ENCODE measurements at places on chromosomes 6 and 20. TPM values are rescaled to one million over a fixed set of nuclear protein-coding genes. Genes with fewer than 3 reads are reported as not detected.
A peak's percentile ranks its signal among the peaks of the same experiment; 100 is the strongest.

DDX43 gene
- 1.9 TPM for total RNA-seq

ZNF311 gene
- total RNA-seq: 0.64 TPM

PPP1R16B gene
- total RNA-seq: 55.1 TPM

CAPN11 gene
- not detected for total RNA-seq

GCLC gene
- 40.9 TPM for total RNA-seq

TPD52L1 gene
- 0.33 TPM for total RNA-seq

EBF4 gene
- 2.8 TPM for total RNA-seq

KCNK16 gene
- total RNA-seq: not detected

HRH3 gene
- total RNA-seq: not detected

NFKBIE gene
- 12.7 TPM for total RNA-seq

MLN gene
- total RNA-seq: not detected

GID8 gene
- total RNA-seq: 44.4 TPM

DNA sequence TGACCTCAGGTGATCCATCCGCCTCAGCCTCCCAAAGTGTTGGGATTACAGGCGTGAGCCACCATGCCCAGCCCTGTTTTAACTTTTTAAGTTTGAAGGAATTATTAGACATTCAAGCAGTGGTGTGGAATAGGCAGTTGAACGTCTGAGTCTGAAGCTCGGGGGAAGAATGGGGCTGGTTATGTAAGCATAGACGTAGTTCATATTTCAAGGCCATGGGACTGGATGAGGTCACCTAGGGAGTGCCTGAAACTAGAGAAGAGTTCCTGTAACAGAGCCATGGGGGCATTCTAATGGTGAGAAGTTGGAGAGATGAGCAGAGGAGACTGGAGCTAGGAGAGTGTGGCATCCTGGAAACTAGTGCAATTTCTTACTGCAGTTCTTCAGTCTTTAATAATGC, 6.4 kb downstream of the CDKAL1 start:
- no peak for DNase-seq
- H3K4me3 ChIP-seq: no peak overlapping the region
- H3K4me1 ChIP-seq: peaks cover 21% of the 10 kb centered on the region
- H3K36me3 ChIP-seq: peaks cover 16% of the 10 kb centered on the region

- H3K27me3 ChIP-seq: no peaks in the 10 kb centered on the region
- H3K4me1 ChIP-seq: no peaks in the 10 kb centered on the region
- H3K4me3 ChIP-seq: no peak overlapping the region
- no peaks in the 10 kb centered on the region for H3K36me3 ChIP-seq
- DNase-seq: no peak
- H3K27ac ChIP-seq: no peak overlapping the region
Observed at GRCh38 chr20:18928626-18929025, 115.0 kb downstream of the SCP2D1 start.

DNA sequence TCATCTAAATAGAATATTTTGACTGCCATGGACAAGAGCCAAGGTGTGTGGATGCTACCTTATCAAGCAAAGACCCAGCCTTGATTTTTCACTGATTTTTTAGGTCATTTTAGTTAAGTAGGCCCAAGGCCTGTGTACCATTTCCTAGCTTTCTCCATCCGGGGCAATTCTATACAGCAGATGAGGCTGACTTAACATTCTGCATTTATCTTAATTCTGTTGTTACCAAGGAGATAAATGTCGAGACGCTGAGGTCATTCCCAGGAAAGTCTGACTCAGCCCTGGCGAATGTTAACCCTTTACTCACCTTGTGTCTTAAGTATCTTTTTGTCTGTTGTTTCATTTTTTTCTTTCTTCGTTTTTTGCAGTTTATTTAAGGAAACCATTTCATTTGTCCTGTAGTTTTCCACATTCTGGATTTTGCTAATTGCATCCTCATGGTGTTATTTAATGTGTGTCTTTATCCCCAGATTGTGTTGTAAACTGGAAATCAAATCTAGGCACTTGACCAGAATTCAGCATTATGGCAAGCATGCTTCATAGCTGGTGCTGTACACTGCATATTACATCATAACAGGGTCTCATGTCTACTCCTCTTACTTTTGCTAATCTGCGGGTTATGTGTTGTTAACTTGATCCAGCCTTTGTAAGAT, 277.0 kb downstream of the CDKAL1 start:
- no peak overlapping the region for H3K4me3 ChIP-seq
- H3K27ac ChIP-seq: no peak overlapping the region
- H3K4me1 ChIP-seq: no peaks in the 10 kb centered on the region
- H3K27me3 ChIP-seq: no peaks in the 10 kb centered on the region

DNA sequence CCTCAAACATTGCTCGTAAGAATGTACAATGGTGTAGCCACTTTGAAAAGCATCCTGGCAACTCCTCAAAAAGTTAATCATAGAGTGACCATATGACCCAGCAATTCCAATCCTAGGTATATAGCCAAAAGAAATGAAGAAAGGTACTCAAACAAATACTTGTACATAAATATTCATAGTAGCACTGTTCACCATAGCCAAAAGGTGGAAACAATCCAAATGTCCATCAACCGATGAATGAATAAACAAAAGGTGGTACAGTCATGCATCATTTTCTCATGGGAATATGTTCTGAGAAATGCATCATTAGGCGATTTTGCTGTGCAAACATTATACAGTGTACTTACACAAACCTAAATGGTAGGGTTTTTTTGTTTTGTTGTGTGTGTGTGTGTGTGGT, 74.4 kb upstream of the TBC1D7 start:
- no peaks in the 10 kb centered on the region for H3K4me1 ChIP-seq
- no peak for DNase-seq

- DNase-seq: no peak
- no peaks in the 10 kb centered on the region for H3K27me3 ChIP-seq
- H3K27ac ChIP-seq: no peak overlapping the region
Observed at GRCh38 chr6:134662077-134662700, 287.7 kb downstream of the ALDH8A1 start.

GRCh38 chr6:156816505-156816904, 39.3 kb downstream of the ARID1B start:
- H3K27me3 ChIP-seq: no peaks in the 10 kb centered on the region
- H3K4me3 ChIP-seq: no peak overlapping the region
- no peaks in the 10 kb centered on the region for H3K36me3 ChIP-seq
- no peak overlapping the region for H3K27ac ChIP-seq
- peaks cover 85% of the 10 kb centered on the region for H3K4me1 ChIP-seq

GRCh38 chr6:63307581-63308246, 12.1 kb downstream of the LGSN start:
- H3K4me1 ChIP-seq: no peaks in the 10 kb centered on the region
- H3K4me3 ChIP-seq: no peak overlapping the region
- DNase-seq: no peak

- no peak for DNase-seq
- H3K4me1 ChIP-seq: no peaks in the 10 kb centered on the region
- H3K4me3 ChIP-seq: no peak overlapping the region
- H3K36me3 ChIP-seq: no peaks in the 10 kb centered on the region
- H3K27me3 ChIP-seq: no peaks in the 10 kb centered on the region
- H3K27ac ChIP-seq: no peak overlapping the region
Observed at GRCh38 chr20:47927944-47928343, 142.7 kb upstream of the SULF2 start.

DNA sequence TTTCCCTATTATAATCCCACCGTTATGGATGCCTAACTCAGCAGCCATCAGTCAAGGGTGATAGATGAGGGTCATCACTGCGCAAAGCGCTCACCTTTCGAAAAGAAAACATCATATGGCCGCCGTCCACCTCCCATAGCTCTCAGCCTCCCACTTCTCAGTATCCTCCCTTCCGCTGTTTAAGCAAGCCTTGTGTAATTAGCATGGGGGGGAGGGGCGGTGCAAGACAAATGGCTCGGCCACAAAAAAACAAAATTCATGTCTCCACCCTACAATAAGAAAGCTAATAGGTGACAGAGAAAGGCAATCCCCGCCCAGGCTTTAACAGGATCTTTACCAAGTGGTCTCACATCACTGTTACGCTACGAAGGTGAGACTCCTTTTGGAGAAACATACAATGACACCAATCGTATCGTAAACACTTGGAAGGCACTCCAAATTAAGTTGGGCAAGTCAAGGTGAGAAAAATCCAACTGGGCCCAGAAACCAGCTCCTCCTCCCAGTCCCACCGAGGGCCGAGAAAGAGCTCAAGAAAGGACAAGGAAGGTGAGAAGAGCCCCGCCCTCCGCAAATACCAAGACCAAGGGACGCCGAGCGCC, 645 bp downstream of the DDX39B start:
- H3K4me3 ChIP-seq: peak overlapping the region; percentile 96
- no peaks in the 10 kb centered on the region for H3K27me3 ChIP-seq
- H3K27ac ChIP-seq: peak overlapping the region; percentile 94

GRCh38 chr20:39829661-39830060, 859.4 kb downstream of the MAFB start:
- H3K27ac ChIP-seq: no peak overlapping the region
- no peak overlapping the region for H3K4me3 ChIP-seq
- H3K27me3 ChIP-seq: no peaks in the 10 kb centered on the region
- DNase-seq: no peak
- no peaks in the 10 kb centered on the region for H3K36me3 ChIP-seq

- H3K4me3 ChIP-seq: no peak overlapping the region
- H3K27ac ChIP-seq: no peak overlapping the region
- no peaks in the 10 kb centered on the region for H3K36me3 ChIP-seq
Observed at GRCh38 chr6:148021165-148021564, 321.5 kb upstream of the SASH1 start.

GRCh38 chr20:8296536-8296935, 164.5 kb downstream of the PLCB1 start:
- H3K27ac ChIP-seq: no peak overlapping the region
- DNase-seq: no peak
- H3K4me1 ChIP-seq: no peaks in the 10 kb centered on the region
- no peak overlapping the region for H3K4me3 ChIP-seq

GRCh38 chr20:10510216-10510615, 75.1 kb downstream of the SLX4IP start:
- no peak overlapping the region for H3K27ac ChIP-seq
- no peak overlapping the region for H3K4me3 ChIP-seq
- H3K36me3 ChIP-seq: no peaks in the 10 kb centered on the region
- peaks cover 15% of the 10 kb centered on the region for H3K4me1 ChIP-seq
- no peaks in the 10 kb centered on the region for H3K27me3 ChIP-seq

GRCh38 chr6:27575594-27576361, 102.9 kb upstream of the ZNF184 start:
- H3K36me3 ChIP-seq: no peaks in the 10 kb centered on the region
- no peak for DNase-seq
- H3K27ac ChIP-seq: no peak overlapping the region

- H3K36me3 ChIP-seq: no peaks in the 10 kb centered on the region
- no peak for DNase-seq
- H3K4me1 ChIP-seq: peaks cover 6% of the 10 kb centered on the region
- no peak overlapping the region for H3K27ac ChIP-seq
- H3K27me3 ChIP-seq: no peaks in the 10 kb centered on the region
Observed at GRCh38 chr6:125102891-125103290, 50.7 kb upstream of the TPD52L1 start.

- DNase-seq: no peak
- no peak overlapping the region for H3K4me3 ChIP-seq
- H3K27ac ChIP-seq: no peak overlapping the region
- no peaks in the 10 kb centered on the region for H3K4me1 ChIP-seq
- H3K27me3 ChIP-seq: no peaks in the 10 kb centered on the region
Observed at GRCh38 chr6:98529364-98529763, 305.0 kb upstream of the POU3F2 start.

GRCh38 chr6:129069006-129069405, 186.1 kb downstream of the LAMA2 start:
- no peak overlapping the region for H3K4me3 ChIP-seq
- DNase-seq: no peak
- no peak overlapping the region for H3K27ac ChIP-seq
- no peaks in the 10 kb centered on the region for H3K27me3 ChIP-seq

DNA sequence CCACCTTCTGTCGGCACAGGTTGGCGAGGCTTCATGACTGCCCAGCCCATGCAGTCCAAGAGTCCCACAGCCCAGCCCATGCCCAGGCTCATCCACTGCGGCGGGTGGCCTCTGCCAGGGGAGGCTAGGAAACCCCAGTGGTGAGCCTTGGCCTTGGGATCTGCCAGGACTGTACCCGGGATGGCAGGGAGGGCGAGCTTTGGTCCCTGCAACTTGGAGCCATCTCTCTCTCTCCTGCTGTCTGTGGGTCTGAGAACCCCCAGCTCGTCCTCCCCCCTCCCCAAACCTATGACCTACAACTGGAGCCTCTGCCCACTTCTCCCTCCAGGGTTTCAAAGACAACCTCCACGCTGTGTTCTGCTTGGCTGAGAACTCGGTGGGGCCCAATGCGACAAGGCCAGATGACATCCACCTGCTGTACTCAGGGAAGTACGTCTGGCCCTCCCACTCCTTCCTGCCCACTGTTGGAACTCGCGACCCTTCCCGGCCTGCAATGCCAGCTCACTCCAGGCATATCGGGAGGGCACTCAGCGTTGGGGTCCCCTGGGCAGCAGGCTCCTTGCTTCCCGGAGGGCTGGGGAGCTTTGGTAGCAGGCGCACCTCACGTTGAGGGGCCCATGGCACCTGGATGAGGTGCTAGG, 19.7 kb downstream of the NPEPL1 start:
- H3K27me3 ChIP-seq: no peaks in the 10 kb centered on the region
- DNase-seq: no peak
- H3K4me1 ChIP-seq: no peaks in the 10 kb centered on the region
- H3K36me3 ChIP-seq: no peaks in the 10 kb centered on the region

DNA sequence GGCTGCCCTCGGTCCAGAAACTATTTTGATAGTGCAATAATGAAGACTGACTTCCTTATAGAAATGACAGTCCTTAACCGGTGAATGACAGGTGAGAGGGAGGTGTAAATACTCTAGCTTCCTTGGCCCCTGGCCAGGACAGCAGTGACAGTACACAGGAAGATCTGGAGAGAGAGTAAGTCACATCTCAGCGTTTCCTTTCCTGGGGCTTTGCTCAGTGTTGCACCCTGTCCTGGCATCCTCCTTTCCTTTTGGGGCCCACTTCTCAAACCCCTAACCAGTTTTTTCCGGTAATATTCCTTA, 336.9 kb downstream of the CD83 start:
- H3K27me3 ChIP-seq: no peaks in the 10 kb centered on the region
- no peak overlapping the region for H3K27ac ChIP-seq
- no peak overlapping the region for H3K4me3 ChIP-seq
- peak; percentile 46 for DNase-seq
- peaks cover 48% of the 10 kb centered on the region for H3K4me1 ChIP-seq

- no peak overlapping the region for H3K27ac ChIP-seq
- peaks cover 3% of the 10 kb centered on the region for H3K27me3 ChIP-seq
- H3K36me3 ChIP-seq: no peaks in the 10 kb centered on the region
- no peak overlapping the region for H3K4me3 ChIP-seq
- peak; percentile 6 for DNase-seq
Observed at GRCh38 chr6:167699141-167699931, 127.4 kb upstream of the AFDN start.

DNA sequence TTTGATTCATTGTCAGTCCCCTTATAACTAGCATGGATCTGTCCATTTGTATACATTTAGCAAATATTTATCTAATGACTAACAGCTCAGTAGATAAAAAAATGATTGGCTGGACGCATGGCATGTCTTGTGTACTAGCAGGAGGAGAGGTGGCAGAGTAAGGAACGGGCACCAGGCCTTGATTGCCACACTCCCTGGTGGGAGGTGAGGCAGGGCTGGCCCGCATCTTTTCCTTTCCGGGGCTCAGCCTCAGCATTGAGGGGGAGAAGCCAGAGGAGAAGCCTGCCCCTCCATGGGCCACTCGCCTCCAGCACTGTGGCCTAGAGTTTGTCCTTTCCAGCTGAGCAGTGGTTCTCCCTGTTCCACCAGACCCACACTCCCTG, 84.9 kb upstream of the TMEM181 start:
- no peak overlapping the region for H3K27ac ChIP-seq
- H3K4me3 ChIP-seq: no peak overlapping the region
- H3K4me1 ChIP-seq: no peaks in the 10 kb centered on the region
- H3K27me3 ChIP-seq: no peaks in the 10 kb centered on the region
- DNase-seq: no peak

All from CD4-positive, alpha-beta memory T cell (primary cell).